ENCODE measurements at places on chromosomes 11 and 22. TPM values are rescaled to one million over a fixed set of nuclear protein-coding genes. Genes with fewer than 3 reads are reported as not detected.

GRCh38 chr22:38645430-38645829, 10.8 kb downstream of the FAM227A start:
- H3K4me1 ChIP-seq: no peaks in the 10 kb centered on the region
- no peak overlapping the region for H3K4me3 ChIP-seq
- H3K36me3 ChIP-seq: no peaks in the 10 kb centered on the region
- no peaks in the 10 kb centered on the region for H3K27me3 ChIP-seq

DNA sequence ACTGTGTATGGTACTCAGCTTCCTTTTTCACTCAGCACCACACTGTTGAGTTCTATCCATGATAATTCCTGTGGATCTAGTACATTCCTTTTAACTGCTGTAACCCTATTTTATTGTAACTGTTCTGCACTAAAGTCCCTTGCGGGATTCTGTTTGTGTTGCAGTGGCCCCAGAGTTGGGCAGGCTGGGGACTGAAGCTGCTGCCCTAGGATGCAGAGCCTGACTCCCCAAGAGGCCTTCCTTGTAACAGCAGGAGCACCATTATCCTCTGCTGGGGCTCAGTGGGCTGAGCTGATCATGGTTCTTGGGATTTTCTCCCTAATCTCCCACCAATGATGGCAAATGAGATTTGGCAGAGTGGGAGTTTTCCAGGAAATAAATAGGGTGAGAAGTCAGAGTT, 77.7 kb downstream of the CABIN1 start:
- H3K27me3 ChIP-seq: no peaks in the 10 kb centered on the region
- H3K27ac ChIP-seq: no peak overlapping the region
- no peak overlapping the region for H3K4me3 ChIP-seq
- peak; percentile 55 for DNase-seq
- H3K36me3 ChIP-seq: peaks cover 43% of the 10 kb centered on the region

DNA sequence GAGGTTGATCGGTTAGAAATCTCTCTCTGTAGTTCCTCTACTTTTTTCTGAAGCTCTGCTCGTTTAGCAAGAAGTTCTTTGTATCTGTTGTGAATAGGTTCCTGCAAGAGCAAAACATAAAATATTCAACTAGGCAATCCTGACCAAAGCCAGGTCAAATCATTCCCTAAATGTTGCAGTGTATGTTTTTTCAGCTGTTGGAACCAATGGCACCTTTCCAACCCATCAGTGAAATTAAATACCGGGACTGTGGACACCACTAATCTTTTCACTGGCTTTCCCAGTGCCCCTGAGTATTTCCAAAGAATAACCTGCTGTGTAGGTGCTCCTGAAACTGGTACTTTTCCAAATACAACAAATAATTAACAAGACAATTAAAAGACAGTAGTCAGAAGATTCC, 45.1 kb downstream of the CEP57 start:
- no peak overlapping the region for H3K4me3 ChIP-seq
- peak overlapping the region; percentile 49 for H3K27ac ChIP-seq
- peaks cover 13% of the 10 kb centered on the region for H3K4me1 ChIP-seq
- H3K36me3 ChIP-seq: peaks cover 6% of the 10 kb centered on the region
- peak; percentile 46 for DNase-seq

DNA sequence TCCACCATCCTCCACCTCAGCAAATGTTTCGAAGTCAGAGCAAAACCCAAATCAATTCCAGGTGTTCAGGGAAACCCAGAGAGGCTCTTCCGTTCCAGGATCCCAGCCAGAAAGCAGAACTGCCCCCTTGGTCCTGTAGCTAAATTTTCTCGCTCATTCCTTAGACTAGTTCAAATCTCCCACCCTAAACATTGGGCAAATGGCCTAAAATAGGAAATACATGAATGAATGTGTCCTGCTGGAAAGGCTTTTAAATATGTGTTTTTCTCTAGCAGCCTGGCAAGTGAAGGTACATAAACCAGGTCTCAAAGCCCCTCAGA, 89.6 kb downstream of the ETS1 start:
- peaks cover 43% of the 10 kb centered on the region for H3K4me1 ChIP-seq
- no peaks in the 10 kb centered on the region for H3K36me3 ChIP-seq
- DNase-seq: no peak
- H3K4me3 ChIP-seq: peak overlapping the region; percentile 20
- H3K27me3 ChIP-seq: no peaks in the 10 kb centered on the region

PHOX2A gene
- not detected for total RNA-seq

GRCh38 chr11:42870480-42870879, 441.3 kb upstream of the API5 start:
- H3K36me3 ChIP-seq: no peaks in the 10 kb centered on the region
- H3K27me3 ChIP-seq: no peaks in the 10 kb centered on the region
- no peak overlapping the region for H3K27ac ChIP-seq
- no peak for DNase-seq
- H3K4me1 ChIP-seq: no peaks in the 10 kb centered on the region

RASD2 gene
- under 0.01 TPM for total RNA-seq

DNA sequence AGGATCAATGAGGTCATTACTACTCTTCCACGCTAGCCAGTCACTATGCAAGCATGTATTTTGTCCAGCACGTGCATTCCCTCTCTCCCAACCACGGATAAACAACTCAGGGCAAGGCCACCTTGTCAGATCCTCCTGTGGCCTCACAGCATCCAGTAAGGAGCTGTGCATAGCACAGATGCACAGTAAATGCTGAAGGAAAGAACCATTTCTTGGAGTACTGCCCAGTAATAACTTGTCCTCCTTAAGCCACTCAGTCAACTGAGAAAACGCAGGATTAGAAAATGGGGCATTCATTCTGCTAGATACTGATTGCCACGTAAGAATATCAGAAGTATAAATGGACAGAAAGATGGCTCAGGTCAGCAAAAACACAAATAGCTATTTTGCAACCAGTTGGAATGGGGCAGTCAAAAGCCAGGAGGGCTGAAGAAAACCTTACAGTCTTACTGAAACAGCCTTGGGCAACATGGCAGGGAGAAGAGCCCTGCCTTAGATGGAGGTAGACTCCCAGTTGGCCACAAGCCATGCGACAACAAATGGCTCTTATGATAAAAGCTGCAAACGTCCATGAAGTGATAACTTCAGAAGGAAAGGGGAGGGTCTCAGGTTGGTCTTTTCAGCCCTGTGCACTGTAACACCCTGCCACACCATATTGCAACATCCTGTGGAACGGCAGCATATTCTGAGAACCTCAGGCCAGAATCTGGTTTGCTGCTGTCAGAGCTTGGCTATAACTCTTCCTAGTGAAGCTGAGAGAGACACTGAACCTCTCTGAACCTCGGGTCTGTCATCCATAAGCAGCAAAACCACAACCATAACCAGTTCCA, 23.0 kb downstream of the PC start:
- H3K27ac ChIP-seq: peak overlapping the region; percentile 99
- H3K4me3 ChIP-seq: no peak overlapping the region
- H3K27me3 ChIP-seq: no peaks in the 10 kb centered on the region
- peaks cover 19% of the 10 kb centered on the region for H3K4me1 ChIP-seq

CASP5 gene
- total RNA-seq: not detected

- DNase-seq: no peak
- H3K36me3 ChIP-seq: no peaks in the 10 kb centered on the region
- H3K27ac ChIP-seq: no peak overlapping the region
- H3K4me1 ChIP-seq: no peaks in the 10 kb centered on the region
- H3K27me3 ChIP-seq: peaks cover 1% of the 10 kb centered on the region
- H3K4me3 ChIP-seq: no peak overlapping the region
Observed at GRCh38 chr11:83643115-83643514, 356.9 kb upstream of the CCDC90B start.

APOBEC3B gene
- total RNA-seq: 17.6 TPM

GVQW3 gene
- total RNA-seq: 1.1 TPM

DNA sequence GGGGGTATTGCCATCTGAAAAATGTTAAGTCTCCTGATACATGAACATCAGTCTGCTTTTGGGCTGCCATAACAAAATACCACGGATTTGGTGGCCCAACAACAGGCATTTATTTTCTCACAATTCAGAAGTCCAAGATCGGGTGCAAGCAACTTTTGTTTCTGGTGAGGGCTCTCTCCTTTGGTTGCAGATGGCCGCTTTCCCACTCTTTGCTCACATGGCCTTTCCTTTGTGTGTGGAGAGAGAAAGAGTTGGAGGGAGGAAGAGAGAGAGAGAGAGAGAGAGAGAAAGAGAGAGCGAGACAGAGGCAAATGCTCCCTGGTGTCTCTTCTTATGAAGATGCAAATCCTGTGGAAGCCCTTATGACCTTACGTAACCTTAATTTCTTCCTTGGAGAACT, 2.5 kb upstream of the KRTAP5-2 start:
- H3K27me3 ChIP-seq: peaks cover 51% of the 10 kb centered on the region
- no peaks in the 10 kb centered on the region for H3K36me3 ChIP-seq
- no peaks in the 10 kb centered on the region for H3K4me1 ChIP-seq
- H3K27ac ChIP-seq: no peak overlapping the region
- no peak overlapping the region for H3K4me3 ChIP-seq

Data from IMR-90 (cell line).